8988T (cell line): ENCODE measurements at places on chromosomes 2 and 18.

DNA sequence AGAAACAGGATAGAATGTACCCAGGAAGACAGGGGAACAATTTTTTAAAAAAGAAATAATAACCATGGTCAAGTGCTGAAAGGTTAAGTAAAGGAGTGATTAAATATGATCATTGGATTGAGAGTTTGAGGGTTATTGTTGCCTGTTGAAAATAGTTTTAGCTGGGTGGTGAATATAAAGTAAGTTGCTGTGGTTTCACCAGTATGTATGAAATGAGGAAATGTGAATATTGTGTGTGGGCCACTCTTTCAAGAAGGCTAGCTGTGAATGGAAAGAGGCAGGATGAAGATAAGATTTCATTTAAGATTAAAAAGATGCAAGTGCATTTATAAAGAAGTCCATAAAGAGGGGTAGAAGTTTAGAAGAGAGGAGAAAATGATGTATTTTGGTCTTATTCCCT is 53.8 kb downstream of the GULP1 start:
- no peak for DNase-seq

DNA sequence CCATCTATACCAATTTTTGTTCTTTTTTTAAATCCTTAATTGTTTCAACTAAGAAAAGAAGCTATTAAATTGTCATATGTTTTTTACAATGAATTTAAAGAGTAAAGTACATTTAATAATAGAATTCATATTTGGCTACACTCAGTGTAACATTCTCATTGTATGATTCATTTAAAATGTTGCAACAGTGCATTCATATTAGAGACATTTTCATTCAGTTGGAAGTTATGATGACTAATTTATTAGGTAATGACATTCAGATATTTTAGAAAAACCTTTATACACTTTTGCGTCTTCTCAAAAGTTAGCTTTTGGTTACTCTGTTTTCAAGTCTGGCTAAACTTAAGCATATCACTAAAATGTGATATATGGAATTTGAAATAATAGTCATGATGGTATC is 887.5 kb upstream of the NRXN1 start:
- no peak for DNase-seq

DNA sequence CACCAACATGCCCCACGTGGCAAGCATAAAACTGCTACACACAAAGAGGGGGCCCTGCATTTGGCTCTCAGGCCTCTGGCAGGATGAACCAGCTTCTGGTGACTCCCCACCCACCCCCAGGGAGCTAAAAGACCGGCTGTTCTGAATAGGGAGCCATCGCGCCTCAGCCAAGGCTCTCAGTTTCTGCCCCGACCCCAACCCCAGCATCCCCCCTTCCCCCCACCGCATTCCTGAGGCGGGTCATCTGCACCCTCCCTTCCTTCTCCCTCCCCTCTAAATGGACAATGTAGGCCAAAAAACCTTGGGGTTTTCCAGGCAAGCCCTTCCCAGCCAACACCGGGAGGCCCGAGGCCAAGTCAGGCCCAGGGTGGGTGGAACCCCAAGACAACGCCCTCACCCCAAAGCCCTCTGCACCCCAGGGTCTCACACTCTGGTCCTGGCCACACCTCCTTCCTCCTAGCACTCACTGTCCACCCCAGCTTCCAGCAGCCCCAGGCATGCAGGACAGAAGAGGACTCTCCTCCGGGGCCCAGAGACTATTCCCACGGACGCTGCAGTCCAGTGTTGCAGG is 5.7 kb downstream of the CYP26B1 start:
- DNase-seq, result no peak

GRCh38 chr2:150459281-150459680 is 28.2 kb downstream of the RND3 start:
- DNase-seq, result no peak
